ENCODE measurements at places on chromosomes 7 and 10.
A peak's percentile ranks its signal among the peaks of the same experiment; 100 is the strongest.

- no peak for DNase-seq
These were observed 167.1 kb upstream of the SMIM30 start for GRCh38 chr7:113285411-113285810.

DNA sequence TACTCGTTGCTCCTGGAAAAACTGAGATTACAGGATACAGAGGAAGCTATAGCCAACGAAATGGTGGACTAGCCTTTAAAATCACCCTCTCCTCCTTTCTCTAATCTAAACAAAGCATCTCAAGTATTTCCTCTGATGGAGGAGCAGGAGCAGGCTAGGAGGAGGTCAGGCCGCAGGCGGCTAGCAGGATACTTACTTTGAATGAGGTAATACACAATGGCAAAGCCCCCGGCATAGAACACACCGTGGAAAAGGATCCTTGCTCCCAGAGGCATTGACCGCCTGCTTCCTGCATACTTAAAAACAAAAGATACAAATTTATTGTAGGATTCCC, 64.4 kb downstream of the STK17A start:
- DNase-seq, result no peak

GRCh38 chr7:118372530-118372929, 148.0 kb downstream of the ANKRD7 start:
- DNase-seq, result no peak

GRCh38 chr10:52864201-52865106, 91.9 kb upstream of the MBL2 start:
- DNase-seq, result no peak

GRCh38 chr10:52785418-52785817, 12.8 kb upstream of the MBL2 start:
- no peak for DNase-seq

DNA sequence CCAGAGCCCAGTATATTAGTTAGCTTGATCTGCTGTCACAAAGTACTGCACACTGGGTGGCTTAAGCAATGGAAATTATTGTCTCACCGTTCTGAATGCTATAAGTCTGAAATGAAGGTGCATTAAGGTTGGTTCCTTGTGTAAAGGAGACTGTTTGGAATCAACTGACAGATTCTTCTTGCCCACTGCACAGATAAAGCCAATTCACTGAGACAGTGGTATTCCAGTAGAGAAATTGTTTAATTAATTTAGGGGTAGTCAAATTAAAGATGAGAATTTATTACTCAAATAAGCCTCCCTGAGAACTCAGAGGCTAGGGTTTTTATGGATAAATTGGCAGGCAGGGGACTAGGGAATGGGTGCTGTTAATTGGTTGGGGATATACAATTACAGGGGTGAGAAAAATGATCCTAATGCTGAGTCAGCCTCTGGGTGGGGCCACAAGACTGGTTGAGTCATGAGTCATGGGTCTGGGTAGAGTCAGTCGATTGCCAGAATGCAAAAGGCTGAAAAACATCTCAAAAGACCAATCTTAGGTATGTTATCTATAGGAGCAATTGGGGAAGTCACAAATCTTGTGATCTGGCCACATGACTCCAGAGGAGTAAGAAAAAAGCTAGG, 23.5 kb upstream of the SAMD9L start:
- DNase-seq, result no peak

- DNase-seq, result no peak
These were observed 244.0 kb upstream of the ZWINT start for GRCh38 chr10:56605051-56605450.

GRCh38 chr7:4195660-4196059, 486.4 kb upstream of the FOXK1 start:
- DNase-seq, result no peak

DNA sequence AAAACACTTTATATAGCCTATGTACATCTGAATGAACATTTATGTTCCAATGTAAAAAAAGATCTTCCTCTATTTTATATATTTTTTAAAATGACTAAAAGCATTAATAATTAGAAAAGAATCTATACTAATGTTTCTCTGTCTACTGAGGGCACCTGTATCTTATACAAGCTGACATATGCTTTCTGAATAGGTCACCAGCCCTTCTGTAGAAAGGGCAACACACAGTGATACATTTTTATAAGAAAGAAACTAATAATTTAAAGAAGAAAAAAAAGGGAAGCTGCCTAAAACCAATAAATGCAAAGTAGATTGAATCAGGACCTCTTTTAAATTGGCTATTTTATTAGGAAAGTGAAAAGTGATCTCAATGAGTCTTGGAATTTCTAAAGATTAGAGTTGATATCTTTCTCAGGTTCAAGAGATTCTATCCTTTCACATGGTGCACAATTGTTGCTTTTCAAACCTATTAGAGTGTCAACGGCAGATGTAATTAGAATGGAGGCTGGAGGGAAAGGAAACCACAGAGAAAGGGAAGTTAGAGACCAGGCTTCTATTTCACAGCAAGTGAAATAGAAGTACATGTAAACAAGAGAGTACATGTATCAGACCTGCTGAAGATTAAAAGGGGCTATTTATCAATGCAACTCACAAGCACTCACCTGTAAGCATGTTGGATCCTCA, 6.3 kb downstream of the MTPN start:
- DNase-seq, result peak; percentile 59

DNA sequence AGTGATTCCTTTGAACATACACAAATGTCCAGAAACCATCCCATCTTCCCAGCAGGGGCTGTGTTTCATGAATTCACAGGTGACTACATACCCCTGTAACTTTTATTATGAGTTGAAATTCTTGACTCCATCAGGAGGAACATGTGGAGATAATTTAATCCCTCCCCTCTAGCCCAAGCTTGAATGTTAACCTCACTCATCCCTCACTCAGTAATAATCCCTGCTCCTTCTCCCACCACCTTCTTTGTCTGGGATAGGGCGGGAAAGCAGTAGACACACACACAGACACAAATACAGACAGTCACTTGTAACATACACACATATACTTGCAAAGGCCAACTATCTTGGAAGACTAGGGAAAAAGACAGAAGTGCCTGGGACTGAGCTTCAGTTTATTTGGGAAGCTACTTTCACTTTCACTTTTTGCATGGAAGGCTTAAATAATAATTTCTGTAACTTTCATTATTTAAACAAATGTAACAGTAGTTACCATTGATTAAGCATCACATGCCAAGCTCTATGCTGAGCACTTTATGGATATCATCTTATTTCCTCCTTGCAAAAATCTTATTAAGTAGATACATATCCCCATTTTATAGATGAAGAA, 7.3 kb downstream of the AASS start:
- DNase-seq, result no peak

GRCh38 chr10:101097881-101098280, 33.2 kb upstream of the TLX1 start:
- DNase-seq, result no peak

- DNase-seq, result no peak
These were observed 57.2 kb upstream of the MSRB2 start for GRCh38 chr10:23038172-23038571.

DNA sequence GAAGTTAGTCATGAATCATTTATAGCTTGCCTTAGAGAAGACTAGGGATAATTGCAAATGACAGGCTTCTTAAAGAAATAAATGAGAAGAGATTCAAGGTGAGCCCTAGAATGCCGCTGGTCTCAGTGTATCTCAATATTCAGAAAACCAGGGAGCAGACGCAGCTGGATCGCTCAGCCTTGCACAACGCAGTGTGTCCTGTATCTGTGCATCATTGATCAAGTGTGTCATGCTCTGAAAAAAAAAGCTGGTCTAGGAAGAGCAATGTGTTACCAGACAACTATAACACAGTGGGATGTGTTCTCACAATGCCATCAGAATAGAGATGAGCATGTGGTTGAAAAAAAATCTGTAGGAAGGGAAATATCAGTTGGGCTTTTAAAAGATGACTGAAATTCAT, 230.1 kb downstream of the CALN1 start:
- DNase-seq, result no peak

DNA sequence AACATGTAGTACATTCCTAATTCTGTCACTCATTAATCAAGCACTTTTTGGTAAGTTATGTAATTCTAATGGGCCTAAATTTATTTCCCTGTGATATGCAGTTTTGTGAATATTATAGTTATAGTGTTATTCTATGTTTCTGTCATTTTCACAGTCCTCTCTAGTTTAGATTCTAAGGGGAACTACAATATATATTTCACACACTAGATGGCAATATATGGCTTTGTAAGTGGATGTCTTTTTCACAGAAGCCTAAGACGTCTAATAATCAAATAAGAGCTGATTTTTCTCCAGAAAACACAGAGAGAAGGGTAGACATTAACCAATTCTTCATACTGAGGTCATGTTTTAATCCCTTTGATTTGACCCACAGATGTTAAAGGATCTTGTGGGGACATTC, 18.0 kb downstream of the RNLS start:
- DNase-seq, result no peak

DNA sequence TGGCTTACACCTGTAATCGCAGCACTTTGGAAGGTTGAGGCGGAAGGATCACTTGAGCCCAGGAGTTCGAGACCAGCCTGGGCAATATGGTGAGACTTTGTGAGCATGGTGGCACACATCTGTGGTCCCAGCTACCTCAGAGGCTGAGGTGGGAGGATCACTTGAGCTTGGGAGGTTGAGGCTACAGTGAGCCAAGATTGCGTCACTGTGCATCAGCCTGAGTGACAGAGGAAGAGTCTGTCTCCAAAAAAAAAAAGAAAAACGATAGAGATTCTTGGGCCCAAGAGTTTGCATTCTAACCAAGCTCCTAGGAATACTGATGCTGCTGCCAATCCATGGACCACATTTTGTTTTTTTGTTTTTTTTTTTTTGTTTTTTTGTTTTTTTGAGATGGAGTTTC, 12.1 kb downstream of the MYOZ1 start:
- DNase-seq, result no peak

DNA sequence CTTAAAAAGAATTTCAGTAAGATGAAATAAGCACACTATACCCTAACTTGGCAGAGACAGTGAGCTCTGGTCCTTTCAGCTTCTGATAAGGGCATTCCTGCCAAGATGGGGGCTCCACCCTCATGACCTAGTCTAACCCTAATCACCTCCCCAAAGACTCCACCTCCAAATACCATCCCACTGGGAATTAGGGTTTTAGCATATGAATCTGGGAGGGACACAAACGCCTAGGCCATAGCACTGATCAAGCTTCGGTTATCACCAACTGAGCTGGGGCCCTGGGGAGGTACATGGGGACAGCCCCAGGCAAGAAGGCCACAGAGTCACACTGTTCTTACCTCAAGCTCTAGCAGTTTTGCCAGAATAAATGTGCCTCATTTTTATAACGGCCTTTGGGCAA, 31.4 kb downstream of the PALS2 start:
- no peak for DNase-seq

- no peak for DNase-seq
These were observed 60.6 kb downstream of the PRTFDC1 start for GRCh38 chr10:24891823-24892222.

- DNase-seq, result no peak
These were observed 32.8 kb downstream of the KCNH2 start for GRCh38 chr7:150945171-150945852.

- DNase-seq, result no peak
These were observed 42.9 kb upstream of the CNPY1 start for GRCh38 chr7:155589001-155589980.

DNA sequence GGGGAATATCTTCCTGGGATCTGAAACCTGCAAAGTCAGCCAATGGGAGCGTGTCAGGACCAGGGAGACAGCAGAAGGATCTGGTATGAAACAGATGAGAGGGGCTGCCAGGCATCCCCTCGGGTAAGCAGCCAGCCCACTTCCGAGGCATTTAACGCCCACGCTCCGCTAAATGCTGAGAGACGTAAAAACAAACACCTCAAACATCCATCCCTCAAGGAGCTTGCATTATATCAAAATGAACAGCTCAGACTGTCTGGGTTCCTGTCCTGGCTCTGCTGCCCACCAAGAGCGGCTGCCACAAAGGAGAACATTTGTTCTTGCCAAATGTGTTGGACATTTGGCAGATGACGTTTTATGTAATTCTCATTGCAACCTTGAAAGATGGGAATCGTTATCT, 7.0 kb upstream of the SERPINE1 start:
- no peak for DNase-seq

- no peak for DNase-seq
These were observed 59.1 kb upstream of the NKX6-2 start for GRCh38 chr10:132845041-132845551.

- no peak for DNase-seq
These were observed 105.0 kb downstream of the TRIL start for GRCh38 chr7:28853150-28853549.

DNA sequence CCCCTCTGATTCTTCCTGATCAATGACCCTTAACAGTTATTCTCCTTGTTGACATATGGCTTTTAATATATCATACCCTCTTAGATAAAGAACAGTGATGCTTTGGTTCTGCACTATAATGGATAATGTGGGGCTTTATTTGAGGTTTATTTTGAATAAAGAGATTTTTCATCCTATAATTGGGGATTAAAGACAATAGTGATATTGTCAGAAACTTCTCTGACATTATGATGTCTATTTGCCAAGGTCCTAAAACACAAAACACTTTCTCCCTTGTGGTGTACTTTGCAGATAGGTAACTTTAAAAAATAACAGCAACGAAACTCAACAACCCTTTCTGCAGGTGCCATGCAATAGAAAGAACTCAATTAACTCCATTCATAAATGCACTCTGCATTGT, 243.6 kb upstream of the RHOBTB1 start:
- no peak for DNase-seq

DNA sequence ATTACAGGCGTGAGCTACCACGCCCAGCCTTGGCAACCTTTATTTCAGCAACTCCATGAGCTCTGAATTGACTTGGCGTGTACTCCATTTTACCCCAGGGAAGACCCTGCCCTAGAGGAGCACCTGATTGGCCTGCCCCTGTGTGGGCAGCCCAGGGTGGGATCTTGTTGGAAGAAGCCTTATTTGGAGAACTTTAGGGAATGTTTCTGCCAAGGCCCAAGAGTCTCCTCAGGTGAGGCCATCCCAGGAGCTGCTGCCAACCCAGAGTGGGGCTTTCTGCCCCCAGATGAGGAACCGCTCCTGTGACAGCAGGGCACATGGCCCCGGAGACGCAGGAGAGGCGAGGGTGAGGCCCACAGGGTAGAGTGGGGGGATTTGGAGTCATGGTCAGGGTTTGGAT, 42.0 kb downstream of the VWA2 start:
- DNase-seq, result no peak

DNA sequence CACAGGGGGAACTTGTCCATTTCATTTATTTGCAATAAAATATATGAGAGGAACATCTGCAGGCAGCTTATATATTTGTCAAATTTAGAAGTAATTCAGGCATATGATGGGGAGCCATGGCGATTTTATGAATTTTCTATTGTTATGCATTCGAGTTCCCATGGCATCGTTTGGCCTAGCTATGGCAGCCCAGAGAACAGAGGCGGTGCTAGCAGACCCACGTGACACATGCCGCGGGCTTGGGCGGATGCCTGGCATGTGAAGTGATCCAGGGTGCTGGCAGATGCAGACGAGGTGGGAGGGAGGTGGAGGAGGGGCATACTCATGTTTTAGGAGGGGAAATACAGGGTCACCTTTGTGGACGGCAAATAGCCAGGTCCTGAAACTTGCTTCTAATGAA, 560.0 kb upstream of the GALNT17 start:
- no peak for DNase-seq

DNA sequence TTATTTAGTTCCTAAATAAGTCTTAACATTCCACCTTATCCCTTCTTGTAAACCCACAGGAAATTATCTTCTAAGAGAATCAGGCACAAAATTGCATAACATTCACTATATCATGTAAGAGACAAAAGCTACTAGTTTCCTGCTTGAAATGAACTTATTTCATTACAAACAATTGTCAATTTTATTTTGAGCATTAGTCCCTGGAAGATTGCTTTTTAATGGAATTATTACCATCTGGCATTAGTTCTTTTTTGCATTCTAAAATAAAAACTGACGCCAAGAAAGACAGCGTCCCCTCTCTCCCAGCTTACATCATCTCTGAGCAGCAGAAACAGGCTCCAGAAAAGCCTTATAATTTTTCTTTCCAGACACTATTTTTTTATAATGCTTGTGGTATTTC, 121.8 kb downstream of the NOC3L start:
- no peak for DNase-seq
